ENCODE measurements at places on chromosomes 5 and 9. TPM values are rescaled to one million over a fixed set of nuclear protein-coding genes. Genes with fewer than 3 reads are reported as not detected.

Gene ARHGEF28
- 39.4 TPM for total RNA-seq

Gene TAF11L5
- total RNA-seq = not detected

Gene CDC20B
- total RNA-seq = 0.11 TPM

Gene RAB24
- total RNA-seq = 51.3 TPM

DNA sequence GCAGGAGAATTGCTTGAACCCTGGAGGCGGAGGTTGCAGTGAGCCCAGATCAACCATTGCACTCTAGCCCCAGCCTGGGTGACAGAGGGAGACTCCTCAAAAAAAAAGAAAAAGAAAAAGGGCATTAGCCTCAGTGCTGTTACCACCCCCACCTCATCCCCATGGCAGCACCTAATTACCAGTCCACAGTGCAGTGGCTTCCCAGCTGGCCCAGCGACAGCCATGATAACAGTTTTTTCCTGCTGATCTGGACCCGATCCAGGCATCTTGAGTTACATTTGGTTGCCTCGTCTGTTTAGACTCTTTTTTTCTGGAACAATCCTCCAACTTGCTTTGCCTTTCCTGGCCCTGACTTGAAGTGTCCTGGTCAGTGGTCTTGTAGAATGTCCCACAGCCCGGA, 24.4 kb downstream of the NCS1 start:
- peak; percentile 90 for DNase-seq
- no peak overlapping the region for H3K4me3 ChIP-seq
- H3K27ac ChIP-seq = no peak overlapping the region
- H3K27me3 ChIP-seq = no peaks in the 10 kb centered on the region

Gene PTTG1
- 2.2 TPM for total RNA-seq

Gene PCDHGB2
- 1.6 TPM for total RNA-seq

Gene MLANA
- total RNA-seq = not detected

Gene AJM1
- total RNA-seq = 1.4 TPM

DNA sequence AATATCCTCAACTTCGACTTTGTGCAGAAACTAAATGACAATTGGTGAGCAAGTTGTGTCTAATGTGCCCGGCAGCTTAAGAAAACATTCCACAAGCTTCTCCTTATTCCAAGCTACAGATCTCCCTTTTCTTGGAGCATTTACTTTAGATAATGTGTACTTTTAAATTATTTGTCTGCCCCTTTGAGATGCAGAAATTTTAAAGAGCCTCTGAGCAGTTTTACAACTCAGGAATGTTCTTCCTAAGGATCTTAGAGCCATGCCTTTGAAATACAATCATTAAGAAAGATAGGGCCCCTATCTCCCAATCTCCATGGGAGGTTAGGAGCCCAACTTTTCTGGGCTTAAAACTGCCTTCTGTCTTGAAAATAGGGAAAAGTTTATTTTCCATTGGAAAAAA, 723.7 kb upstream of the COX7C start:
- H3K4me3 ChIP-seq = no peak overlapping the region
- DNase-seq = no peak
- no peak overlapping the region for H3K27ac ChIP-seq
- no peaks in the 10 kb centered on the region for H3K36me3 ChIP-seq
- H3K4me1 ChIP-seq = no peaks in the 10 kb centered on the region

GRCh38 chr5:179542170-179542569, 8.2 kb upstream of the RUFY1 start:
- no peaks in the 10 kb centered on the region for H3K4me1 ChIP-seq
- no peaks in the 10 kb centered on the region for H3K36me3 ChIP-seq
- H3K27ac ChIP-seq = no peak overlapping the region
- no peak overlapping the region for H3K4me3 ChIP-seq

GRCh38 chr5:159459132-159459627, 128.9 kb upstream of the IL12B start:
- no peaks in the 10 kb centered on the region for H3K27me3 ChIP-seq
- peaks cover 10% of the 10 kb centered on the region for H3K4me1 ChIP-seq
- no peaks in the 10 kb centered on the region for H3K36me3 ChIP-seq
- H3K27ac ChIP-seq = no peak overlapping the region

- H3K4me3 ChIP-seq = no peak overlapping the region
- peaks cover 39% of the 10 kb centered on the region for H3K36me3 ChIP-seq
- no peaks in the 10 kb centered on the region for H3K27me3 ChIP-seq
- DNase-seq = peak; percentile 22
Observed at GRCh38 chr9:137762414-137763061, 115.0 kb upstream of the CACNA1B start.

Gene INPP5E
- total RNA-seq = 7.5 TPM

Gene SCGB3A2
- not detected for total RNA-seq

Gene KCNV2
- total RNA-seq = not detected

GRCh38 chr5:148443998-148444397, 60.2 kb downstream of the FBXO38 start:
- no peak overlapping the region for H3K4me3 ChIP-seq
- no peak overlapping the region for H3K27ac ChIP-seq
- H3K4me1 ChIP-seq = no peaks in the 10 kb centered on the region

GRCh38 chr9:93098236-93098946, 2.4 kb downstream of the CARD19 start:
- peak; percentile 96 for DNase-seq
- no peaks in the 10 kb centered on the region for H3K27me3 ChIP-seq
- no peak overlapping the region for H3K4me3 ChIP-seq
- H3K36me3 ChIP-seq = no peaks in the 10 kb centered on the region
- H3K27ac ChIP-seq = peak overlapping the region; percentile 91

Gene ADAMTS19
- total RNA-seq = 1.2 TPM

DNA sequence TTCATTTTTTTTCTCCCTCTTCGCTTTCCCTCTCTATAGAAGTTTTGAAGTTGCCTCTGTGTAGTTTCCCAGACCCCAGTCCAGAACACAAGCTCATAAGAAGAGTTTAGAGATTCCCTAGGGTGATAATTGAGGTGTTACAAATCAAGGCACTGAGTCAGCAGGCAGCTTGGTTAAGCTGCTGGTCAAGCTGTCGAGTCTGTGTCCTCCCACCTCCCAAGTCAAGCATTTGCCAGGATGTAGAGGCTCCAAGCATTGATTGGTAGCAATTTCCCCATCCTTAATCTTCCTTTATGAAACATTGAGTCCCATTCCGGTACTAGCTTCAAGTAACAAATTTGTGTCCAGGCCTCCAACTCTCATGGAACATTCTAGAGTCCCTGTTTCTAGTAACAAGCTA, 47.5 kb upstream of the SLC1A1 start:
- no peak overlapping the region for H3K4me3 ChIP-seq
- no peak overlapping the region for H3K27ac ChIP-seq
- DNase-seq = no peak
- H3K4me1 ChIP-seq = no peaks in the 10 kb centered on the region
- no peaks in the 10 kb centered on the region for H3K36me3 ChIP-seq
- H3K27me3 ChIP-seq = no peaks in the 10 kb centered on the region

Measured in adrenal gland (tissue), 19 donors.